ENCODE measurements at places on chromosomes 2 and 18.
A peak's percentile ranks its signal among the peaks of the same experiment; 100 is the strongest.

DNA sequence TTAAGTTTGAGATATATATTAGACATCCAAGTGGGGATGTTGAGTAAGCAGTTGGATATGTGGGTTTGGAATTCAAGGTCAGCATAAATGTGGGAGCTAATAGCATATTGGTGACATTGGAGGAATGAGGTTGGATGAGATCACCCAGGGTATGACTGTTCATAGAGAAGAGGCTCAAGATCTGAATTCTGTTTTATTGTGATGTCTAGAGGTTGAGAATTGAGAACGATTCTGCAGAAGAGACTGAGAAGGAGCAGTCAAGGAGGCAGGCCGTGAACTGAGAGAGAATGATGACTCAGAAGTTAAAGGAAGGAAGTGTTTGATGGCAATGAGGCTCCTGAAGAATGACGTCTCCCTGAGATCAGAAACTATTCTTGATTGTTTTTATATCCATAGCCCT lies 5.9 kb downstream of the SERPINB11 start:
- no peak for DNase-seq

- DNase-seq = no peak
Observed at GRCh38 chr18:79182047-79182713, 113.0 kb downstream of the ATP9B start.

GRCh38 chr2:179428649-179429048 lies 164.0 kb upstream of the SESTD1 start:
- DNase-seq = no peak

DNA sequence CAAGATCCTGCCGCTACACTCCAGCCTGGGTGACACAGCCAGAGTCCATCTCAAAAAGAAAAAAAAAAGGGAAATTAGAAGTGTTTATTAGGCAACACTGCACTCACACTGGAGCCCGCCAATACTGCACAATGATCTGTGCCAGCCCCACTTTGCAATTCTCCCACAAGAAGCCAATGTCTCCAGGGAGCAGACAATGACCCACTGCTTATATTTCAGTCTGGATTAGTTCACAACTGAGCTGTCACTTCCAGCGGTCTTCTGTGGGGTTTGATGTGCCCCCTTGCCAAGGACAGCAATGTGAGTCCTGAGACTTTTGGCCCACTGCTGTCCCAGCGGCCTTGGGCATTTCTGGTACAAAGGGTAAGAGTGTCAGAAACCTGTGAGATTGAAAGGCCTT lies 85.6 kb upstream of the PPM1B start:
- DNase-seq = peak; percentile 30

DNA sequence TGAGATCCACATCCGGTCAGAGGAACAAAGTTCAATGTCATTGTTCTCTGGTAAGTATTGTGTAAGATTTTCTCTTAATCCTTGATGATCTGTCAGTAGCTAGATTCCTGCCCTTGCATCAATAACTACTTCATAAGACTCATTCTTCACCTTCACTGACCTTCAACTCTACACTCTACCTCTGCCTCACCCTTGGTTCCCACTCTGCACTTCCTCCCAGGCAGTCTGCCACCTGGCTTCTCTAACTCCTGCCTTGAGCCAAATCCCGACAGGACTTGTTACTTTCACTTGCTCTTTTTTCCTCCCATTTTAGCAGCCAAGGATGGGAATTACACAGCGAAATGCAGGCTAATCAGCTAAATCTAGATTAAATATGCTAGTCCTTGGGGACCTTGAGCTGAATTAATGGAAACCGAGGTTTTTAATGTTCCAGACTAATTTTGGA lies 190.7 kb downstream of the DLGAP1 start:
- no peak for DNase-seq

GRCh38 chr2:224145751-224146355 lies 106.8 kb upstream of the SERPINE2 start:
- DNase-seq = no peak

DNA sequence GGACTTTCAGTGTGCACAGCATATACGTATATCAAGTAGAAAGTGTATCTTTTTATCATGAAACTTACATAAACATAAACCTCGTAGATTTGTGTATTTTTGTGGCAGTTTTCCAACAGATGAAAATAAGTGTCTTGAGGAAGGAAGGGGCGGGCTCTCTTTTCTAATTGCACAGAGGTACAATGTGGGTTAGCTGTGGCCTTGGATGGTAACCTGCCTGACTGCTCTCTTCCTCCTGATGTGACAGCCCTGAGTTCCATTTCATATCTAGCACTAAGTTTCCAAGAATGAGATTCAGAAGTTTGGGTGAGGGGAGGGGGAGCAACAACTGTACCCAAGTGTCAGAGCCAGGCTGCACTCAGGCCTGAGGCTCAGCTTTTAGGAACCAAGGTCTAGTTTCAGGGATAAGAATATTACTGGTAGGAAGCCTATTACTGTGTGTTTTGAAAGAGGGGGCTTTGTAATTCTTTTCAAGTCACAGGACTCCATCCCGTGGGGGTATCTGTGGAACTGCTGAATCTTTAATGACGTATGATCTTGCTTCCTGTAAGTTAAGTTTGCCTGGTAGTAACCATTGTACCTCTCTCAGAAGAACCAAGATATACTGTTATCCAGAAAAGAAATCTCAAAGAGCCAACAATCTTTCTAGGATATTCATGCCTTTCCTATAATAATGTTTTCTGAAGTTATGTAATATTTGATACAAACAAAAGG lies 483.7 kb downstream of the PTPRM start:
- DNase-seq = no peak

DNA sequence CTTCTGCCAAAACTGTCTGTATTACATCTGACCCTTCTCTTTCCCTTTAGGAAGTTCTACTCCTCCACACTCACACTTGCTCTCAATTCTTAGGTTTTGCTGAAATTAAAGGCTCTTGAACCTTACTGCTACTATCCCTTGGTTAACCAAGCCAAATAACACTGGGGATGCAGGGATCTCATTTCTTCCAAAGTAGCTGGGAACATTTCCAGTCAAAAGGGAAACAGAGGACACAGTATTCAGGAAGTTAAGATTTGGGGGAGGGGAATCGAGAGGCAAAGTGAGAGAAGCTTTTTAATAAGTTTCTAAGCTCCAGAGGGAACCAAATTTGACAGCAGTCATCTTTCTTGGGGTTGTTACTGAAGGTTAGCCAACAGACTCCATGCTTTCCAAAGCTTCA lies 6.2 kb downstream of the SEPTIN2 start:
- no peak for DNase-seq

DNA sequence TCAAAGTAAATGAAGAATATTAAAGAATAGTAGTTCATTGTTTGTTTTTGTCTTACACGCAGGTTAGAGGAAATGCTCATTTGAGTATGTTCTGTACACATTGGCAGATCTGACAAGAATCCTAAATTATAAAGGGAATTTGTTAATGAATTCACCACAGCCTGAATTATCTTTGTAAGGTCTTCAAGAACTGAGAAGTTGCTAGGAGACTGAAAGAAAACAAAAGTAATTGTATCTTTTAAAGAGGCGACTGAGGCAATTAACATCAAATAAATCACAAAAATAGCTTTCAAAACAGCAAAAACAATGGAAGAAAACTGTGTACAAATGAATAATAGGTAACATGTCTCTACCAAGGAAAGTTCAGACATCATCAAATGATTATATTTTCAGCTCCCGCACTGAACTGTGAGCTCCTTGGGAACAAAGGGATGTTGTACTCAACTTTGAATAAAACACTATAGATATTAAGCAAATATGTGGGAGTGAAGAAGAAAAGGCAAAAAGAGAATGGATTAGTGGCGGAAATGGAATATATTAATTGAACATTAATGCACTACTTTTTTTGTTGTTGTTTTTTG lies 51.7 kb upstream of the ATIC start:
- DNase-seq = no peak

GRCh38 chr2:111205774-111206173 lies 85.1 kb downstream of the BCL2L11 start:
- DNase-seq = no peak

DNA sequence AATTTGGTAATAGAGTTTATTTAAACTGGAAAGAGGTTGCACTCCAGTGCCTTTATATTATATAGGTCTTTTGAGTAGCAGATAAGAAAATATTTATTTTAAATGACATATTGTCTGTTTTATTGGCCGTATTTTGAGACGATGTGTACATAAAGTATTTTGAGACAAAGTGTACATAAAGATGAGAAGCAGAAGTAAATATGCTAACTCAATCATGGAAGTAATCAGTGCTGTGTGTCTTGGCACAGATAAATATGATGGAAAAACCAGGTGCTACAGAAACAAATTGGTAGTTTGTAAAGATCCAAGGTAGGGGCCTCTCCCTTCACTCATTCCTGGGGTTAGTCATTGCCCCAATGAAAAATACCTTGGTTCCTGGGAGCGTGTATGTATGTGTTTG lies 382.9 kb downstream of the DSEL start:
- no peak for DNase-seq

DNA sequence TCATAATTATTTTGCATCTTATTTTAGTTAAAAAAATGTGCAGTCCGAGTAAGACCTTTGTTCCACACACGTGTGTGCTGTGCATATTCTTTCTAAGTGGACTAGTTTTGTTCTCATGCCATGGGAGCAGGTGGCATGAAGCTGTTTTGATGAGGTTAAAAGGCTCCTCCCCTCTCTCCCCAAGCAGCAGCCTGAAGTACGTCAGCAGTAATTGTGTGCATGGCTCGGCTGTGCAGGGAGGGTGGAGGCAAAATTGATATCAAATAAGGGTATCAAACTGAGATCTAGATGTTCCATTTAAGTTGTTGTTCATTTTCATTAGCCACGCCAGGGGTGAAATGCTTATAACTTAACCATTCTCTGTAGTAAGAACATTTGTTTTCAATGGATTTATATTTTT lies at the start of gene NYAP2:
Gene NYAP2 (plus strand): TSS at position 207 of the 400 bp plus-strand sequence. CDS start 9,171 bp downstream, outside the sequence.
- DNase-seq = no peak
